ENCODE measurements at places on chromosomes 3 and 15.

- DNase-seq = no peak
These were observed 250.8 kb downstream of the XXYLT1 start for GRCh38 chr3:195020185-195020584.

- no peak for DNase-seq
These were observed 560.8 kb upstream of the TBL1XR1 start for GRCh38 chr3:177758126-177758525.

- DNase-seq = no peak
These were observed 62.9 kb downstream of the KLF13 start for GRCh38 chr15:31389576-31389975.

DNA sequence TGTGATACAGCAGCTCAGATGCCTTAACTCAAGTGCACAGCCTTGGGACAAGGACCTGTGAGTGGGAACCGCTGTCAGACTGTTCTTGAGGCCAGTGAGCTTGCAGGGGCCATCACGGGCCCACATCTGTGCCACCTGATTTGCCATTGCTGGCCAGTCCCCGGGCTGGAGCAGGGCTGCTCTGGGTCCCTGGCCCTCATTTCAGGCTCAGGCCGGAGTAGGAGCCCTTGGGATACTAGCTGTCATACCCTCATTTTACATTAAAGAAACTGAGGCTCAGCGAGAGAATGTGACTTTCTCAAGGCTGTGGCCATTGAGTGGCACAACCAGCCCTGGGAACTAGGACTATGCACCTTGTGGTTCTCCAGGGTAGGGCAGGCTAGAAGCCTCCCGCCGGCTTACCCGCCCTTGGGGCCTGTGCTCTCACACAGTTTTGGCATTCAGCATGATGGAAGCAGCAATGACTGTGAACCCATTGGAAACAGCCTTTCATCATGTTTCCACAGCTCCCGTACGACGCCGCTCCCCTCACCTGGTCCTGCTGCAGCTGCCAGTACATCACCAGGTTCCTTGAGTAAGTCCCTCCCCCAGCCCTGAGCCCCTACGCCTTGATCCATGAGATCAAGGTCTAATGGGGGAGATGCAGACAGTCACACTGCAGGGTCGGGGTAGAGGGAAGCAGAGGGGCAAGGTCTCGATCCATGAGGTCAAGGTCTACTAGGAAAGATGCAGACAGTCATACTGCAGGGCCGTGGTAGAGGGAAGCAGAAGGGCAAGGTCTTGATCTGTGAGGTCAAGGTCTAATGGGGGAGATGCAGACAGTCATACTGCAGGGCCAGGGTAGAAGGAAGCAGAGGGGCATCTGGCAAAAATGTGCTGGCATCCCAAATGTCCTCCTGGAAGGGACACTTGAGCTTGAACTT lies 42.2 kb downstream of the GOLGA6L10 start:
- DNase-seq = no peak

DNA sequence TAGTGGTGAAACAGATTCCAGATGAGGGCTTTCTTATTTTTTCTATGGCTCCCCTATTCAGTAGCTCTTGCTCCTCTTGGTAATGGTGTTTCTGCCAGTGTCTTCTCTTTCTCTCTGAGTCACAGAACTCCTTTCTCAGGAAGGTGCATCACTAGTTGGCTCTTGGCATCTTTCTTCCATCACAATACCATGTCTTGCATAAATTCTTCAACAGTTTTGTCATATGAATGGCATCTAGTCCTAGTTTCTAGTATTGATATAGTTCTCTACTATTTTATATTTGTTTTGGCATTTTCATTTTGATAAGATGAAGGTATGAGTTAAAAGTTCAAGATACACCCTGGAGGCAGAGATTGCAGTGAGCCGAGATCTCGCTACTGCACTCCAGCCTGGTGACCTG lies 51.0 kb downstream of the REC114 start:
- no peak for DNase-seq

- DNase-seq = no peak
These were observed 320.0 kb upstream of the PPP2R3A start for GRCh38 chr3:135645541-135645940.

DNA sequence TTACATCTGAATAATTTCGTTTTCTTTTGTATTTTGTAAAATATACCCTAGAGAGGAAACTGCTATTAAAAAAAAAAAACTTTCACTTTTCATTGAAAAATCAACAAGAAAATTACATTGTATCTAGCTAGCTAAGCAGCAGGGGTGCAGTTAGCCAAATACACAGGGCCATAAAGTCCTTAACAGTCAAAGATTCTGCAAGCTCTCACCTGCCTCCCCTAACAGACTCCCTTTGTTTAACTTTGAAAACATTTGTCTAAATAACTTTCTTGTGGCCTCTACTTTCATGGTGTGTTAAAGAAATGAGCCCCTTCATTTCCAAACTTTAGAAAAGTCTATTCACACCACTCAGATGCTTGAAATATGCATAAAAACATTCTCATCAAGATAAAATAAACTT lies 23.3 kb downstream of the CBLB start:
- DNase-seq = no peak

DNA sequence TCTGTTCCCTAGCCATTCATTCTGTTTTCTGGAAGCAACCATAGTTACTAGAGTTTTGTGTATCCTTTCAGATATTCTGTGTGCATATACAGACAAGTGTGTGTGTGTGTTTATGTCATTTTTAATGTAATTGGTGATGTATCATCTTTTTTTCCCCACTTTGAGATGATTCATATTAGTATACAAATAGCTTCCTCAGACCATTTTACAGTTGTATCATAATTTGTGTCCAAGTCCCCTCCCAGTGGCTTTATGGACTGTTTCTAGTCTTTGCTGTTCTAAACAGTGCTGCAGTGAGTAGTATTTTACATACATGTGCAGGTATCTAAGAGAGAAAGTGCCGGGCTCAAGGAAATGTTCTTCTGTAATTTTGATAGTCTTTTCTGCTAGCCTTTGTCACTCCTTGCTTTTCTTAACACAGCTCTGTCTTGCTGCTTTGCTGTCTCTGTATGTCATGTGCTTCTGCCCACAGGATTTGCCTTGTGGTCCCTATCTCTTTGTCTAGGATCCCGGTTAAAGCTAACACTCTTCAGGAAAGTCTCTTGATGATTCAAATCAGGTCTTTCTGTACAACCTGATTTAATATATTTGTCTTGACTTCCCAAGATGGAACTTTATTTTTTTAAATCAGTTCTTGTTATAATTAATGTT lies 31.5 kb upstream of the FBXL22 start:
- DNase-seq = no peak

DNA sequence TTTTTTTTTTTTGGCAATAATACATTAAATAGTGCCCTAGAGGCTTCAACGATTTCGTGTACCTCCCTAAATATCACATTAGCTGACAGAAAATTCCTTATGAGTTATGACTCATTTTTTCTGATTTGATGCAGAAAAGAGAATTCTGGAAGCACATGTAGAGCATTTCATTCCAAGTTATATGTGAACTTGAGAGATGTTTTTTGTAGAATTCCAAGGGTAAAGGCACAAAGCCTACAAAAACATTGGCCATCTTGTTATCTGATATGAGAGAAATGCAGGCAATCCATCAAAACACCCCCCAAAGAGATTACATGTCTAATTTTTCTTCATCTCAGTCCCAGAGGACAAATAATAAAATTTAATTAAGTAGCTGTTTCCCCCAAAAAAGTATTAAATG lies 6.7 kb upstream of the PFN2 start:
- DNase-seq = no peak

- no peak for DNase-seq
These were observed 14.3 kb downstream of the SUCLG2 start for GRCh38 chr3:67640023-67640660.

DNA sequence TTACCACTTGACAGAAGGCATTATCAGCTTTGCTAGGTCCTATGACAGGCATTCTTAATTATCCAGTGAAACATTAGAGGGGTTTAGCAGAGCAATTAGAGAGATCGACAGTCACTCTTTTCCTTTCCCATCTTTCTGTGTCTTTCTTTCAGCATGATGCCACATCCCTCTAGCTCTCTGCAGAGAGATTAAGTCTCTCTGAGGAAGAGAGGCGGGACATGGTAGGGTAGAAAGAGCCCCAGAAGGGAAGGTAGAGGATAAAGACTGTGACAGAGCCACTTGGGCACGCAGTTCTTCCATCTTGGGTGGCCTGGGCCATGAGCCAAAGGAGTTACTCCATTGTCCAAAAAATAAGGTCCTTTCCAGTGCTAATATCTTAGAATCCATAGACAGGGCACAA lies 55.8 kb downstream of the HHLA2 start:
- DNase-seq = no peak

GRCh38 chr3:128006061-128007032 lies 45.9 kb upstream of the SEC61A1 start:
- no peak for DNase-seq

GRCh38 chr3:62237286-62237948 lies 135.9 kb downstream of the FEZF2 start:
- DNase-seq = no peak

DNA sequence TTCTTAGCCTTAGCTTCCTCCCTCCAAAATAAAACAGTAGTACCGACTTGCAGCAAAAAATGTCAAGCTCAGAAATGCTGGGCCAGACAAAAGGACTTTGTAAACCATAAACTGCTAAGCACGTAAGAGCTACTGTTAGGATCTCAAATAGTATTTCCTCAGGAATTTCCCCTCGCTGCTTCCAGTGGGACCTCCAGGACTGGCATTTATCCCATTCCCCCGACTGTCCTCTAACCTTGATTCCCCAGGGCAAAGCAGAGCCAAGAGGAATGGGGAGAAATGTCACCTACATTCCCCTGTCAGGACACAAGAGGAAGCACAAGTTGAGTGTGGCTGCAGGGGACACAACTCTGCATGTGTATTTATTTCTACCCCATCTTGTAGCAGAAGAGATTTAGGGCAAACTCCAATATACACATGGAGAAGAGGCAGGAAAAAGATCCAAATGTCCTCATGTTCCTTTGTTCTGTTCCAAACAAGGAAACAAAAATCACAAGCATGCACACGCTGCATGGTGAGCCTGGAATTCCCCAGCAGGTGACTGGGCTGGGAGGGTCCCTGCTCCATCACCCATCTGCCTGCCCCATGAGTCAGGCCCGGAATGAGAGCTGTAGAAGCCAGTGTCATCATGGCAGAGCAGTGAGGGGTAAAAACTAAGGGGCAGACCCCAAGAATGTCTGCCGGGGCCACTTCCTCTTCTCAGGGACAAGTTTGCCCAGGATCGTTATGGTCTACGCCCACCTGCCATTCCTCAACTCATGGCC lies 4.2 kb downstream of the STOML1 start:
- no peak for DNase-seq

Data from activated naive CD4-positive, alpha-beta T cell treated with anti-CD3 and anti-CD28 coated beads, Interleukin-2, amount 50 U/mL, for 16 hours (primary cell).